ENCODE measurements at places on chromosomes 3 and 15. TPM values are rescaled to one million over a fixed set of nuclear protein-coding genes. Genes with fewer than 3 reads are reported as not detected.

GRCh38 chr3:105722943-105723556 is 145.8 kb downstream of the CBLB start:
- no peak for DNase-seq
- H3K4me3 ChIP-seq: no peak overlapping the region
- H3K27ac ChIP-seq: peak overlapping the region; percentile 15
- H3K36me3 ChIP-seq: peaks cover 25% of the 10 kb centered on the region
- no peaks in the 10 kb centered on the region for H3K27me3 ChIP-seq

DNA sequence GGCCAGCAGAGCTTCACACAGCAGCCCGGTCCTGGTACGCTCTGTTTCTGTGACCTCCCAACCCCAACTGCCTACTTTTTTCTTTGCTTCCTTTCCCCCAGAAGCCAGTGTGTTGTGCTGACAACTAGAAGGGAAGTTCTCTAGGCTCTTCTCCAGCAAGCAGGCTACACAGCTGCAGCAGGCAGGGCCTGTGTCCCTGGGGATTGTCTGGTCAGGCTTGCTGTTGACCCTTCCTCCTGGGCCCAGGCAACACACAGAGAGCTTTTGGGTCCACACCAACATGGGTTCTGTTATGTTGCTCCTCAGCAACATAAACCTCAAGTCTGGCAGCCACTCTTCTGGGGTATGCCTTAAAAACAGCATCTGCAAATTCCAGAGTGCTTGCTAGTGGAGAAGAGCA is 36.2 kb upstream of the TSPAN3 start:
- H3K36me3 ChIP-seq: peaks cover 5% of the 10 kb centered on the region

GRCh38 chr3:158837240-158837639 is 35.4 kb downstream of the MFSD1 start:
- H3K27ac ChIP-seq: no peak overlapping the region
- no peak overlapping the region for H3K4me3 ChIP-seq
- no peaks in the 10 kb centered on the region for H3K4me1 ChIP-seq
- DNase-seq: no peak

DNA sequence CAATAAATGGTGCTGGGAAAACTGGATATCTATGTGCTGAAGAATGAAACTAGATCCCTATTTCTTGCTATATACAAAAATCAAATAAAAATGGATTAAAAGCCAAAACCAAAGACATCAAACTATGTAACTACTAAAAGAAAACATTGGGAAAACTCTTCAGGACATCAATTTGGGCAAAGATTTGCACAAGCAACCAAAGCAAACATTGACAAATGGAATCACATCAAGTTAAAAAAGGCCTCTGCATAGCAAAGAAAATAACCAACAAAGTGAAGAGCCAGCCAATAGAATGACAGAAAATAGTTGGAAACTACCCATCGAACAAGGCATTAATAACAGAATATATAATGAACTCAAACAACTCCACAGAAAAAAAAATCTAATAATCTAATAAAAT is 1495.3 kb downstream of the SI start:
- H3K36me3 ChIP-seq: no peaks in the 10 kb centered on the region
- H3K27ac ChIP-seq: no peak overlapping the region
- no peaks in the 10 kb centered on the region for H3K27me3 ChIP-seq
- no peak for DNase-seq
- H3K4me3 ChIP-seq: no peak overlapping the region
- no peaks in the 10 kb centered on the region for H3K4me1 ChIP-seq

GRCh38 chr3:152309535-152310307 is 41.0 kb downstream of the MBNL1 start:
- H3K4me1 ChIP-seq: peaks cover 93% of the 10 kb centered on the region
- H3K4me3 ChIP-seq: no peak overlapping the region
- peaks cover 6% of the 10 kb centered on the region for H3K36me3 ChIP-seq
- DNase-seq: no peak

DNA sequence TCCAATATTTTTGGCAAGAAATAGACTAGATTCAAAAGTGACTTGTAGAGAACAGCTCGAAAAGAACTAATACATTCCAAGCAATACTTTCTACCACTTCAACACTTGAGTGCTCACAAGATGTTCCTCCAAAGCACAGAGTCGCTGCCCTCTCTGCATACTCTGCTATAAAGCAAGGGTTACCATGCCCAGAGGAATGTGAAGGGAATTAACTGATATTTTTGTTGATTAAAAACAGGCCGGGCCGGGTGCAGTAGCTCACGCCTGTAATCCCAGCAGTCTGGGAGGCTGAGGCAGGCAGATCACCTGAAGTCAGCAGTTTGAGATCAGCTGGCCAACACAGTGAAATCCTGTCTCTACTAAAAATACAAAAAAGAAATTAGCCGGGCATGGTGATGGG is 57.6 kb upstream of the CSPG5 start:
- peaks cover 71% of the 10 kb centered on the region for H3K36me3 ChIP-seq
- peaks cover 14% of the 10 kb centered on the region for H3K4me1 ChIP-seq
- H3K27ac ChIP-seq: no peak overlapping the region
- no peak for DNase-seq
- H3K4me3 ChIP-seq: no peak overlapping the region

DNA sequence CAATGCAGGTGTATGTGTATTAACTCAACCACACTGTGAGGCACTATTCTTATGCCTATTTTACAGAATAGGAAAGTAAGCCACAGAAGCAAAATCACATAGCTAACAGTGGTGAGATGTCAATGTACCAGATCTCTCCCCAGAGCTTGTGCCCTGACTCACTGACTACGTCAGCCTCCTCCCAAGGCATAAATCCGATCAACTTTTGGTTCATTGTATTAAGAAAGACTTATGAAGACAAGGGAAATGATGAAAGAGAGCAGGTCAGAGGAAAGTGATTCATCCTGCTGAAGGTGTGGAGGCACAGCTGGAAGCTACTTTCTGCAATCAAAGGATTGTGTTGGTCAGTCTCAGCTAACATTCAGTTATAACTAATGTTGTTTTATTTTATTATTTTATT is 33.0 kb upstream of the SV2B start:
- no peak overlapping the region for H3K27ac ChIP-seq
- H3K27me3 ChIP-seq: peaks cover 24% of the 10 kb centered on the region
- DNase-seq: no peak

GRCh38 chr3:38133557-38134405 is 3.1 kb downstream of the ACAA1 start:
- H3K4me3 ChIP-seq: no peak overlapping the region
- H3K27ac ChIP-seq: no peak overlapping the region
- no peak for DNase-seq
- H3K4me1 ChIP-seq: peaks cover 37% of the 10 kb centered on the region
- peaks cover 3% of the 10 kb centered on the region for H3K36me3 ChIP-seq

DNA sequence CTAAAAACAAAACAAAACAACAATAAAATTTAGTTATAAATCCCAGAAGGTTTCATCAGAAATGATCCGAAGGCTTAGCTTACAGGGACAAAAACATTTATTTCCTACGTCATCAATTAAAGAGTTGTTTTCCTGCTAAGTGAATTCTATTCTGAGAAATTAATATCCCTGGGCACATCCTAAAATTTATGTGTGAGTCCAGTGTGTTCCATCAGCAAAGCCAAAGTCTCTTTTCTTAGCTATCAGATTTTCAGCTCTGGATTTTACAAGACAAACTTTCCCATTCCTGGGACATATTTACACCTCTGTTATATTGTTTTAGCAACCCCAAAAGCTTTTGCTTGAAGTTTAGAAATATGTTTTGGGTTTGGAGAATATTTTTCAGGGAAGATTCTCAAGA is 4.4 kb upstream of the TMC3 start:
- no peak for DNase-seq
- H3K36me3 ChIP-seq: no peaks in the 10 kb centered on the region
- H3K4me1 ChIP-seq: no peaks in the 10 kb centered on the region
- no peaks in the 10 kb centered on the region for H3K27me3 ChIP-seq
- no peak overlapping the region for H3K4me3 ChIP-seq

DNA sequence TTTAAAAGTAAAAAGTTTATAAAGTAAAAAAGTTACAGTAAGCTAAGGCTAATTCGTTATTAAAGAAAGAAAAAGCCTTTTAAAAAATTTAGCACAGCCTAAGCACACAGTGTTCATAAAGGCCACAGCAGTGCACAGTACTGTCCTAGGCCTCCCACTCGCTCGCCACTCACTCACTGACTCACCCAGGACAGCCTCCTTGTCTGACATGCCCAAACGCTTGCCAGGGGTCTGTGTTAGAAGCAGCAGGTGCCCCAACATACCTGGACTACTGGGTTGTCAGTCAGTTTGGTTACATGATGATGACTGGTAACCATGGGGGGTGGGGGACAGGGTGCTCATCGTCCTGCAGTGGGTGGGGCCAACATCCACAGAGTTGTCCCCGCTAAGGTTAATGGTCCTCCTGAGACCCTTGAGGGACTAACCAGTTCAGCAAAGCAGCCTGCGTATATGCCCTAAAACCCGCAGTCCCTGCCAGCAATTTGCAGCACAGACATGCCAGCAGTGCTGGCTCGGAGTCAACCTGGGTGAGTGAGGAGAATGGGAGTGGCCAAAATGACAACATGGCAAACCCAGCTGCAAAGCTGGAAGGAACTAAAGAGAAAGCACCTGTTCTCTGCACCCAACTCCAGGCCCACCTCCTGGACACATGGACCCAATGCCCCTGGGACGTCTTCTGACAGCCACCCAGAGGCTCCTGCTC is 49.2 kb downstream of the CYFIP1 start:
- no peak overlapping the region for H3K4me3 ChIP-seq
- H3K36me3 ChIP-seq: peaks cover 79% of the 10 kb centered on the region
- H3K27ac ChIP-seq: no peak overlapping the region
- H3K4me1 ChIP-seq: no peaks in the 10 kb centered on the region

GRCh38 chr3:67578416-67578815 is 76.0 kb downstream of the SUCLG2 start:
- H3K27ac ChIP-seq: no peak overlapping the region
- H3K4me3 ChIP-seq: no peak overlapping the region
- H3K27me3 ChIP-seq: no peaks in the 10 kb centered on the region
- H3K4me1 ChIP-seq: peaks cover 5% of the 10 kb centered on the region
- no peaks in the 10 kb centered on the region for H3K36me3 ChIP-seq

- H3K4me3 ChIP-seq: no peak overlapping the region
- H3K36me3 ChIP-seq: no peaks in the 10 kb centered on the region
- H3K27ac ChIP-seq: peak overlapping the region; percentile 87
- peaks cover 41% of the 10 kb centered on the region for H3K4me1 ChIP-seq
Measured at GRCh38 chr15:52481915-52482314, 46.8 kb downstream of the MYO5A start.

- H3K4me3 ChIP-seq: no peak overlapping the region
- DNase-seq: no peak
Measured at GRCh38 chr3:53166206-53166605, 5.2 kb downstream of the PRKCD start.

DNA sequence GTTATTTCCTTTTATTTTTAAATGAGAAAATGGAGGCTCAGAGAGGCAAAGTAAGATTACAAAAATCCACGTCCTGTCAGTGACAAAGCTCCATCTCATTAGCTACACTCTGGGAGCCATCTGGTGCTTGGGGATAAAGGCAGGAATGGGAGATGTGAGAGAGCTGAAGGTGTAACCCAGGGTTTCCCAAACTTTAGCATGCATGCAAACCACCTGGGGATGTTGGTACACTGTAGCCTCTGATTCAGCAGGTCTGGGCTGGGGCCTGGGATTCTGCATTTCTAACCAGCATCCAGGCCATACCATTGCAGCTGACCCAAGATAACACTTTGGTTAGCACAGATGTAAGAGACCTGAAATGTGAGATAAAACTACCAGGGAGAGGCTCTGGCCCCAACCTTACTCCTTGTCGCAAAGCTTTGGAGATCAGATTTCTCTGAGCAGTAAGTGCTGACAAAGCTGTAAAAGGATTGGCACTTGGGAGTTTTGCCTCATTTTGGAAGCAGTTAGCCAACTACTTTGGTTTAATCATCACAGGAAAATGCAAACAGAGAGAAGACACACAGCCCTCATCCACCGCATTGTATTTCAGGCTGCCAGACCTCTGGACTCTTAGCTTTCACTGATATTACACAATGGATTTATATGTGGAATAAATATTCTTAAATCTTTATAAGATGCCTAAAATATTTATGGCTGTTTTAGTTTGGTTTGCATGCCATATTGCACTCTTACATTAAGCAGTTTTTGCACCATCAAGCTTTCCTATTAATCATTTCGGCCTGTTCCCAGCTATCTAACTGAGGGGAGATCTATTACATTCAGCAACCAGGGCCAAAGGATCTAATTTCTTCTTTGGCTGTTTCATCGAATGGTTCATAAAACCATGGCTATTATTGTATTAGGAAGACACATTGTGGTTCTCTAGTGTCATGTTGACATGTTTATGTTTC is 263.0 kb downstream of the EBLN2 start:
- H3K4me3 ChIP-seq: no peak overlapping the region
- H3K27me3 ChIP-seq: no peaks in the 10 kb centered on the region
- no peaks in the 10 kb centered on the region for H3K4me1 ChIP-seq
- DNase-seq: no peak
- H3K36me3 ChIP-seq: no peaks in the 10 kb centered on the region

- H3K36me3 ChIP-seq: no peaks in the 10 kb centered on the region
- H3K4me1 ChIP-seq: no peaks in the 10 kb centered on the region
- H3K4me3 ChIP-seq: no peak overlapping the region
- H3K27me3 ChIP-seq: no peaks in the 10 kb centered on the region
- no peak for DNase-seq
Measured at GRCh38 chr3:106193876-106194275, 325.1 kb upstream of the CBLB start.

DNA sequence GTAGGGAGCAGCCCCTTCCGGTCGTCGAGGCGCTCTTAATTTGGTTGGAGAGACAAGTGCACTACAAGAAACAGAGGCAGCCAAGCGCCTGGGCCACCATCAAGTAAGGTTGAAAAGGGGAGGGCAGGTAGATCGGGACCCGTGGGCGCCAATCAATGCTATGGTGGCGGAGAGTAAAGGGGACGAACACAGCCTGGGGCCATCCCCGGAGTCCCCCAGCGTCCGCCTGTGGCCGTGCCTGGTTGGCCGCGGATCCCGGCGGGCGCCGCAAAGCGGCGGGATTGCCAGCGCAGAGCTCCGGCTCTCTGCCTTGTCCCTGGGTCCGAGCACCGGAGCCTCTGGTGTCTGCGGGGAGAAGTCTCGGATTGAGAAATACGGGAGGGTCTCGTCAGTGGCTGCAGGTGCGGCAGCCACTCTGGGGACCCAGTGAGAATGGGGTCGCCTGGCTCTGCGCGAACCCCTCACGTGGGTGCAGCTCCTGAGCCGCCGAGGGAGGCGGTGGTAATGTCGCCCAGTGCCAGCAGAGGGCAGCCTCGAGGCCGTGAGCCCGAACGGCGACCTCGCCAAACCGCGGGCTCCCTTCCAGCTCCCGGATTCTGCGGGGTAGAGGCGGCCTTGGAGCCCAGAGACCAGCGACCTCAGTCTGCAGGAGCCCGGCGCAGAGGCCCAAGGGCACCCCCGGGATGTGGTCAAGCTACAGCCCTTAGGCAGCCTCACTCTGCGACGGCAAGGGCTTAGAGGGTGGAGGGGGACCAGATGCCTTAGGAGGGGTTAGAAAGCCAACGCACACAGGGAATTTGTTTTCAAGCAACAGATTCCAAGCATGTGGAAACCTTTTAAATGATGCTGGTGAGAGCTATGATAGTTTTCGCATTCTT is 10.8 kb downstream of the FOXL2 start:
- H3K27ac ChIP-seq: no peak overlapping the region
- H3K27me3 ChIP-seq: peaks cover 63% of the 10 kb centered on the region
- peak; percentile 93 for DNase-seq
- peak overlapping the region; percentile 24 for H3K4me3 ChIP-seq
- H3K36me3 ChIP-seq: no peaks in the 10 kb centered on the region

UROC1 gene
- not detected for total RNA-seq

HIGD2B gene
- total RNA-seq: not detected

MTMR10 gene
- 46.3 TPM for total RNA-seq

IL17RD gene
- 8.9 TPM for total RNA-seq

CACNA2D2 gene
- 0.85 TPM for total RNA-seq

GPR171 gene
- total RNA-seq: 14.3 TPM

SH2D7 gene
- total RNA-seq: not detected

Measured in spleen (tissue), 13 donors.